ENCODE measurements at places on chromosomes 3 and 15.

DNA sequence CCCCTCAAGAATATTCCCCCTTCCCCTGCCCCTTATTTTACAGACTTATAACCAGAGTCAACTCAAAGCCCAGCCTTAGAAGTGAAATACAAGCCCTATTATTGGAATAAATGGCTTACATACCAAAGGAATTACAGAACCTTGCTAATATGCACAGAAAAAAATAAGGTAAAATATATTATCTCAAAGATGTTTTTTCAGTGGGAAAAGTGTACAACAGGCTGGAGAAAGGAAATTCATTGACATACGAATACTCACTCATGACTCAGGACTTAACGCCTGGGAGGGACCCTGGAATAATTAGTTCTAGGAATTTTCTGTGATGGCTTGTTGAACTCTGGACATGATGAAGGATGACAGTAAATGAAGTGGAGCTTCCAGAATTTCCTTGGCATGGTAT is 27.0 kb downstream of the ARL14 start:
- no peak for DNase-seq

DNA sequence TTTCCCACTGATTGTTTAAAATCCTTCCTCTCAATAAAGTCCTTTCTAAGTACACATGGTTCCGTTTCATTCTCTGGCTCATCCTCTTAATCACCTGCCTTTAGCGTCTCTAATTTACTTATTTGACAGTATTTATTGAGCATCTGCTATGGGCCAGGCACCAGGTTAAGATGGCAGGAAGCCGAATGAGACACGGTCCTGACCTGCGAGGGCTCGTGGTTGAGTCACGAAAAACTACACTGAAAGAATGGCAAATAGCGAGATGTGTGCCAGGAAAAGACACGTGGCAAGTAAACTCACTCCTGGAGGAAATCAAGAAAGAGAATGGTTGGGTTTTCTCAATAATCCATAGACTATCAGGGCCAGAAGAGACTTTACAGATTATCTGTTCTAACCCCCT is 60.9 kb downstream of the HES1 start:
- no peak for DNase-seq

DNA sequence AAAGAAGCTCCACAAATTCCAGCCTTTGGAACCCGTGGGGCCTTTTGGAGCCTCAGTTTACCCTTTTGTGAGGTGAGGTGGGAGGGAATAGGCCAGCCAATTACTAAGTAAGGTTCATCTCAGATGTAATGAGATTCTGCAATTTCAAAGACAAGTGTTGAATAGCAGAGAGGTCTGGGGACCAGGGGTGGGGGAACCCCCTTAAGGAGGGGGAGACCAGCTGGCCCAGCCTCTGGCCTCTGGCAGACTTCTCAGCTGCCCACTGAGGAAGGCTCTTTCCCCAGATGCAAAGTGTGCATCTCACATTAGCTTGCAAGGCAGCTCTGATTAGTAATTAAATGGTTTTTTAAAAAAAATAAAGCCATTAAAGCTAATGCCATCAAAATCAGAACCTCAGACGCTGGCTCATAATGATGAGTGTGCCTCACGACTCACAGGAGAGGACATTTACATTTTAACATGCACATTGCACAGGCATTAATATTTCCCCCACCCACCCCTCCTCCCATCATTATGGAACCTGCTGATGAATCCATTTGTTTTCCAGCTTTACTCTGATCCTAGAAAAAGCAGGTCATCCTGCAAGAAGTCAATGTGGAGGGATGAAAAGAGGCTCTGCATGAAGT is 176.7 kb upstream of the TLE3 start:
- no peak for DNase-seq

DNA sequence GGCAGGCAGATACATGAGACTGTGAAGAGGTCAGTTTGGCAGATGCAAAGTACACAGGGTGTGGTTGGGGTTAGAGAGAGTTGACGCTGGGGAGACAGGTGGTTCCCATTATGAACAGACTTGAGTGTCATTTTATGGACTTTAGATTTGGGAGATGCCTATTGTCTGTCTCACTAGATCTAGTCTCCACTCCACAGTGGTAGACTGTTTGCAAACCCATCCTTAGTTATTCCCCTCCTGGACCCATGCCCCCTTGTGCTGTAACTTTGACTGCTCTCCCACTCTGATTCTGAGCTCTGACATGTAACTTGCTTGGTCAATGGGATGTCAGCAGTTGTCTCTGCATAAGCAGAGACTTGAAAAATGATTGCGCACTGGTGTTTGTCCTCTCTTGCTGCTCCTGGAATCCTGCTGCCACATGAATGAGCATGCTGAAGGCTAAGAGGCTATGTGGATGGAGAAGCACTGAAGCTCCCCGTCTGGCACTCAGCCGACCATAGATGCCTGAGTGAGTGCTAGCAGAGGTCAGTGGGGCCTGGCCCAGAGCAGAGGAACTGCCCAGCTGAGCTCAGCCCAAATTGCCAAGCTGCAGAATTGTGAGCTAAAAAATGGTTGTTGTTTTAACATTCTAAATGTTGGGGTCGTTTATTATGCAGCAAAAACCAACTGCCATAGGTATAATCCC is 88.2 kb downstream of the FAM43A start:
- no peak for DNase-seq

DNA sequence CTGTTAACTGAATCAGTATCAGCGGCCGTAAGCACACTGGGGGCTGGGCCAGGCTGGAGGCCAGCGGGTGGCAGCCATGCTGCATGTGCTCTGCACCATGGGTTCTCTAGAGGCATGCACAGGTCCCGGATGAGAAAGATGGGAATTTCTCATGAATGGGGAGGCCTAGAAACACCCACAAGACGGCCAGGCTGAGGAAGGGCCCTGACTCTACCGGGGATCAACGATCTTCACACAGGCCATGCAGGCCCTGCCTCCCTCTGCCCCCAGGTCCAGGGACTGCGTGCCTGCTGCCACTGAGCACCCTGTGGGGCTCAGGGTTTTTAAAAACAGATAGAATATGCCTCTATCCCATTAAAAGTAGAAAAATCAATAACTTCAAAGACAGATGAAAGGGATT is 32.7 kb downstream of the SLC41A3 start:
- DNase-seq = no peak

DNA sequence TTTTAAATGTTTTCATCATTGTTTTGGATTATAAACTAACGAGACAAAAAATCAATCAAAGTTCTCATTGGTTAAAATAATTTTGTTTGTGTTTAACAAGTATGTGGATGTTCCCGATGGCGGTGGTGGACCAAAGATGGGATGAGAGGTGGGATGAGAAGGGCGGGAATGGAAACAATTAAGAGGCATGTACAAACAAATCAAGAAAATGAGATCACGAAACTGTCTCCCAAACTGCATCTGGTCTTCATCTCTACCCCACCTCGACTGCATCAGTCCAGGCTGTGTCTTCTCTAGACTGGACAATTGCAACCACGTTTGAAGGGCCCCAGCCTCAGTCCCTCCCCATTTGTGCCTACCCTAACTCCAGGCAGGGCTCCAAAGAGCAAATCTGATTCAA is 56.1 kb downstream of the SLC12A8 start:
- DNase-seq = no peak

DNA sequence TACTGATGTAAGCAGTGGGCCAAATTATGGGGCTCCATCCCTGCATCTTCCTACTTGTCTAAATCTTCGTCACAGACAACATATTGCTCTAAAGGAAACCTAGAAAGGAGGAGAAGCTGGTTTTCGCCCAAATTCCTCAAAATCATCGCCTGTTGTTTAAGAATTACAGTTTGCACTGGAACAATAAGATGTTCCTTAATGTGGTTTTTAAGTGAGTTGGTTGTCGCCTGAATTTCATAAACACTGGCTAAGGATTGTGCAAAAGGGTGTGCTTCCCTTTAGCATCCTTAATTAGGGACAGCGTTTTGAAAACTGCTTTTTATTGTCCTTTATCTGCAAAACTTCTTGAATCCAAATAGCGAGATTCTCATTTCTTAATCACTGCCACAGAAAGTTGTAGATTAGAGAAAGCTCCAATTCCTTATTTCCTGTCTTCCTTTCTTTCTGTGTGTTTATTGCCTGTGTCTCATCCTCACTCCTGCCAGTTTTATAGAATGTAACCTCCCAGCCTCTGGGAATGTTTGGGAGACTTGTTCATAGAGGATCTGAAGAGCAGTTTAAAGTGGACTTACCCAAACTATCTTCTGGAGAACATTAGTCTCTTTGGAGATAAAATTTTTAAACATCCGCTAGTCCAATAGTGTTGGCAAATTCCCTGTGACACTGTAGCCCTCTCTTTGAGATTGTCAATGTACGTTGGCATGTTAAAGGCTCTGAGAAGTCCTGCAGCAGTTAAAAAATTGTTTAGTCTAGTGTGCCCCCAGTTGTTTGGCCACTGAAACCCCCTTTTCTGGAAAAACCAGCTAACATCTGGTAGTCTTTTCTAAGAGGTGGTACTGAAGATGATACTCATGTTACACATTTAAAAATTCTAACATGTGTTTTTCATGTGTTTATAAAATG is 50.4 kb downstream of the FLNB start:
- DNase-seq = no peak

GRCh38 chr3:150370999-150371398 is 37.1 kb upstream of the TSC22D2 start:
- no peak for DNase-seq

DNA sequence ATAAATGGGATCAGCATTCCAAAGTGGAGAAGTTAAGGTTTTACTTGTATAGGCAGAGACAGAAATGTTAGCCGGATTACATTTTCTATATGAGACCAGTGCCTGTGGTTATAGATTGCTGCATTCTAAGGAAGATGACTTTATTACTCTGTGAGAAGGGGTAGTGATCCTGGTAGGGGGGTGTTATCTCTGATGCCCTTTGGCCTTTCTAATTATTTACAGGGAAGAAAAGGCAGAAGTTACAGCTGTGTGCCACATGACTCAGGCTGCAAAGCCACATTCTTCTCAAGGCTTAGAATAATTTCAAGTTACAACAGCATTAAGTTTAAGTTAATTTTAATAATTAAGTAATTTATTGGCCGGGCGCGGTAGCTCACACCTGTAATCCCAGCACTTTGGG is 2.2 kb upstream of the TMC3 start:
- DNase-seq = no peak

DNA sequence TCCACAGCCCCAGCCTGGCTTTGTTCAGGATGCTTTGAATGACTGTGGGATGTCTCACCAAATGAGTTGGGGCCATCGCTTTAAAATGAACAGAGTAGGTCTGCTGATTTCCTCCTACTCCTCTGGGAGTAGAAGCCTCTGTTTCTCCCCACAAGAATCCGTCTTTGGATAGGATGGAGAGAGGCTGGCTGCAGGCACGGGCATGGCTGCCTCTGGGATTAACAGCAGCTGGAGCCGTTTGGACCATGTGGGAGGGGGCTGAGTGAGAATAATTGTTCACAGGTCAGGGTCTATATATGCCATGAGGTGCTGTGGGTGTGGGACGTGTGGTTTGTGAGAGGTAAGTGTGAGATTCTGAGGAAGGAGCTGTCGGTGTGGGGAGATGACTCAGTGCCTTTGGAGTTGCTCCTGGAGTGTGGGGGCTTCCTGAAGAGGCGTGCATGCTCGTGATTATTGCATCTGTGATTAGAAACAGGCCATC is 48.0 kb upstream of the APEH start:
- no peak for DNase-seq

DNA sequence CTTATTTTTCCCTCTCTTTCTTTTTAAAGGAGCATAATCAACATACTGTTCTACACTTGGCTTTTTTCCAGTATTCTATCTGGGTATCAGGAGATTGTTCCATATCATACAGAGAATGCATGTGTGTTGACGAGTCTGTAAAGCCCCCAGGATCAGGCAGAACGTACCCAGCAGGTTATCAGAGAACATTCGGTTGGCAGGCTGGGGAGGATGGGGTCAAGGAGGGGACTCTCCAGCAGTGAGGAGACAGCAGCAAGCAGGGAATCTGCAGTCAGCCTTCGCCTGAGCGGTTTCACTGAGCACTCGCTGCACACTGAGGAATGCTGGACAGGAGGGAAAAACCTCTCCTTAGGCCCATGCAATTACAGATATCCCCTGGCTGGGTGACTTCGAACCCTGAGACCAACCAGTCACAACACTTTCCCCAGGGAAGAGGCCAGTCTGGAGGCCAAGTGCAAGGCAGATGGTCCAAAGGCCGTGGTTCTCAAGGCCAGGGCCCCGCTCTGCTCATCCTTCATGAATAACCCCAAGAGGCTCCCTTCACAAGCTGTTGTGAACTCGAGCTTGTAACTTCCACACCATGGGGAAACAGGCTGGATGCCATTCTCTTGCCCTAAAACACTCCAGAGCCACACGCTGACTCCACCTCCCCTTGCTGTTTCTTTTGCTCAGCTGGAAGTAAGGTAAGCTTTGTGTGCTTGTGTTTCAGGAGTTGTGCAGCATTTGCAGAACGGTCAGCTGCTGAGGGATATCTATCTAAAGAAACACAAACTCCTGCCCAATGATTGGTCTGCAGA is 60.1 kb downstream of the PXYLP1 start:
- DNase-seq = no peak

- DNase-seq = no peak
These were observed 131.2 kb downstream of the SRGAP3 start for GRCh38 chr3:9118222-9118621.

GRCh38 chr3:72086042-72086742 is 301.2 kb upstream of the PROK2 start:
- DNase-seq = peak; percentile 55

GRCh38 chr15:55319537-55320237 is 665 bp downstream of the PIGB start:
- no peak for DNase-seq

GRCh38 chr15:29528276-29528675 is 258.7 kb upstream of the NSMCE3 start:
- DNase-seq = no peak

- DNase-seq = no peak
These were observed 625.8 kb upstream of the BCHE start for GRCh38 chr3:166462891-166463470.

- no peak for DNase-seq
These were observed 208.4 kb upstream of the TRIM42 start for GRCh38 chr3:140469491-140469890.

- no peak for DNase-seq
These were observed 34.8 kb upstream of the WNT5A start for GRCh38 chr3:55521738-55522421.

GRCh38 chr15:58355382-58355971 is 76.3 kb upstream of the LIPC start:
- DNase-seq = no peak

DNA sequence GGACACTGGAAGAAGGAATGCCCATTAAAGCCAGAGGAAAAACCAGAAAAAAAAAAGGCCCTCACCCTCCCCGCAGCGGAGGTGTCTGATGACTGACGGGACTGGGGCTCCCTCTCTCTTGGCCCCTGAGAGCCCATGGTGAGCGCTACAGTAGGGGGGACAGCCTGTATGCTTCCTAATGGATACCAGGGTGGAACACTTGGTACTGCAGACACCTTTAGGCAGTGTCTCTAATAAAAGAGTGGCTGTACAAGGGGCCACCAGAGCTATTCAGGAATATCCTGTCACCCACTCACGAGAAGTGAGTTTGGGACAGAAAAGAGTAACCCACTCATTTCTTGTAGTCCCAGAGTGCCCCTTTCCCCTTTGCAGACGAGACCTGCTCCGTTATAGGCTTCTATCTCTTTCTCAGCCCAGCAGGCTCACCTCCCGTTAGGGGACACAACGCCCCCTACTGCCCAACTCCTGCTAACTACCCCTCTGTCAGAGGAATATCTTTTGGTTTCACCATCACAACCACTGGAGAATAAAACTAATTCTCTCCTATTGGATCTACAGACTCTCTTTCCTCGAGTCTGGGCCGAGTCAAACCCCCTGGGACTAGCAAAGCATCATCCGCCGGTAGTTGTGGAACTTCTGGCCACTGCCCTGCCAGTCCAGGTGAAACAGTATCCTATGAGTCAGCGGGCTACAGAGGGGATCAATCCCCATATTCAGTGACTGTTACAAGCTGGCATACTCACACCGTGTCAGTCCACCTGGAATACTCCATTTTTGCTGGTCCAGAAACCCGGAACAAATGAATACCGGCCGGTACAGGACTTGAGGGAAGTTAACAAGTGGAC is 40.8 kb downstream of the ZBTB11 start:
- DNase-seq = peak; percentile 66
